NCI-H1436 (cell line): ENCODE measurements at places on chromosomes 16 and 17.
A peak's percentile ranks its signal among the peaks of the same experiment; 100 is the strongest.

GRCh38 chr17:79861413-79862216 is 22.4 kb upstream of the CBX4 start:
- no peak for DNase-seq

DNA sequence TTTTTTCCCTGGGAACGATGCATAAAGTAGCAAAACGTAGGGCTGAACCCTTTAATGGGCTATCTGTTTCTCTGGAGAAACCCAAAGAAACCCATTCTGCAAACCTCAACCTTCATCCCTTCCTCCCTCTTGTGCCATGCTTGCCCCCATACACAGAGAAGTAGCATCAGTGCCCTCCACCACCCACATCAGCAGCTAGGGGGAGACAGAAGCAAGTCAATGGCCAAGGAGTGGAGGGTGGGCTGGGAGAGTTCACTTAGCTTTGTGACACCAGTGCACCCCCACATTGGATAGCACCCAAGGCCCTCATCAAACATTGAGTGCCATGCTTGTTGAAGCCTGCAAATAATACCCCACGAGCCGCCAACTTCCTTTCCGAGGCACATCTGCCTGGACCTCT is 282.4 kb downstream of the ABCC12 start:
- DNase-seq, result no peak

DNA sequence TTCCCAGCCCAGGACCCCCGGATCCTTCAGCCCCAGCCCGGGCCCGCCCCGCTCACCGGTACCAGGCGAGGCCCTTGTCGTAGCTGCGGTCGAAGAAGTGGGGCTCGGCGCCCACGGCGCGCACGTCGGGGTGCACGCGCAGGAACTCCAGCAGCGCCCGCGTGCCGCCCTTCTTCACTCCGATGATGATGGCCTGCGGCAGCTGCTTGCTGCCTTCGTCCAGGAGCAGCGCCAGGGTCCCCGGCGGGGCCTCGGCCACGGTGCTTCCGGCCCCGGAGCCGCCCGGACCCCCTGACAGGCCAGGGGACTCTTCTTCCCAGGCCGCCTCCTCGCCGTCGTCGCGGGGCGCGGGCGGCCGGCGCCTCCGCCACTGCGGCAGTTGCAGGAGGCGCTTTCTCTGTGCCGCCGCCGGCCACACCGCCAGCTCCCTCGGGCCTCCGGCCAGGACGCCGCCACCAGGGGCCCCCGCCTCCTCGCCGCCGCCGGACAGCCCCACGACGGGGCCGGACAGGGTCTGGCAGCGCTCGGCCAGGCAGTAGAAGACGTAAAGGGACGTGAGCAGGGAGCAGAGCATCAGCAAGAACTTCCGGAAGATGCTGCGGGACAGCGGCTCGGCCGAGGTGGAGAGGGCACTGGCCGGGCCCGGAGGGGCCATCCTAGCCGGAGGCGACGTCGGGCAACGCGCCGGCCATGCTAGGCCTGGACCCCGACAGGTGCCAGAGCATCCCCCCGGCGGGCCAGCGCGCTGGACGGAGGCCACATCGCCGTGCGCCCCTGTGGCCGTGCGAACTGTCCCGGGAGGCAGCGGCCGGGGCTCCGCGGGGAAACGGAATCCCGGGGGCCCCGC is 1.0 kb downstream of the HS3ST3A1 start:
- DNase-seq, result no peak

DNA sequence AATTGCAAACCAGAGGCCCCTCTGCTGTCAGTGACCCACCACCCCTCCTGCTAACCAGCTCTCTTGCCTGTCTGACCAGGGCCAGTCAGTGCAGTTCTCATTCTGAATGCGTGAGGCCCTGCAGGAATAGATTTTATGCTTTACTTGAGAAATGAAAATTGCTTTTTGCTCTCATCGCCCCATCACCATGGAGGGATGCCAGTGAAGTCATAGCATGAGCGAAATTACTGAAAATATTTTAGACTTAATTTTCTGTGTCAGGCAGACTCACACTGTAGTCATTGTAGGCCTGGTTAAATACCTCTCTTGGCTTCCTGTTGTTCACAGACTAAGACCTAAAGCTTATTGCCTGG is 490.5 kb upstream of the CDH5 start:
- no peak for DNase-seq

- no peak for DNase-seq
Measured at GRCh38 chr17:2218426-2218825, 85.2 kb downstream of the SMG6 start.

GRCh38 chr17:45396496-45397205 is 36.0 kb downstream of the ARHGAP27 start:
- DNase-seq, result no peak

DNA sequence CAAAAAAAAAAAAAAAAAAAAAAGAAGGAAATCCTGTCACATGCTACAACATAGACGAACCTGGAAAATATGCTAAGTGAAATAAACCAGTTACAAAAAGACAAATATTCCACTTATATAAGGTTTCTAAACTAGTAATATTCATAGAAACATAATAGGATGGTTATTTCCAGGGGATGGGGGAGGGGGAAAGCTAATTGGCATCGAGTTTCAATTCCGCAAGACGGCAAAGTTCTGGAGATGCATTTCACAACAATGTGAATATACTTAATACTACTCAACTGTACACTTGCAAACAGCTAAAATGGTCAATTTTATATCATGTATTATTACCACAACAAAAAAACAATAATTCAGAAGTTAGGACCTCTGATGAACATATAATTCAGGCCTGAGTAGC is 37.9 kb upstream of the ABCA9 start:
- DNase-seq, result no peak

DNA sequence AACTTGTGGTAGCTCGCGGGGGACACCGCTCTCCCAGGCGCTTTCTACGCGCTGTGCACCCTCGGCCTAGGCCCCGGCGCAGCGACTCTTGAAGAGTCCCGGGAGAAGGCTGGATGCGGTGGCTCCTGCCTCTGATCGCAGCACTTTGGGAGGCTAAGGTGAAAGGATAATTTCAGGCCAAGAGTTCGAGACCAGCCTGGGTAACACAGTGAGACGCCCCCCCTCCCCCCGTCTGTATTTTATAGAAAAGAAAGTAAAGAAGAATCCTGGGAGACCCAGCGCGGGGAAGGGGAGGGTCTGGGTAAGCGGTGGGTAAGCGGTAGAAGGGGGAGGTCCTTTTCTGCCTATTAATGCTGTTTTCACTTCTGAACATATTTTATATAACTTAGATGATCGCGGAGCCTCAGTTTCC is 486 bp upstream of the PLLP start:
- DNase-seq, result no peak

DNA sequence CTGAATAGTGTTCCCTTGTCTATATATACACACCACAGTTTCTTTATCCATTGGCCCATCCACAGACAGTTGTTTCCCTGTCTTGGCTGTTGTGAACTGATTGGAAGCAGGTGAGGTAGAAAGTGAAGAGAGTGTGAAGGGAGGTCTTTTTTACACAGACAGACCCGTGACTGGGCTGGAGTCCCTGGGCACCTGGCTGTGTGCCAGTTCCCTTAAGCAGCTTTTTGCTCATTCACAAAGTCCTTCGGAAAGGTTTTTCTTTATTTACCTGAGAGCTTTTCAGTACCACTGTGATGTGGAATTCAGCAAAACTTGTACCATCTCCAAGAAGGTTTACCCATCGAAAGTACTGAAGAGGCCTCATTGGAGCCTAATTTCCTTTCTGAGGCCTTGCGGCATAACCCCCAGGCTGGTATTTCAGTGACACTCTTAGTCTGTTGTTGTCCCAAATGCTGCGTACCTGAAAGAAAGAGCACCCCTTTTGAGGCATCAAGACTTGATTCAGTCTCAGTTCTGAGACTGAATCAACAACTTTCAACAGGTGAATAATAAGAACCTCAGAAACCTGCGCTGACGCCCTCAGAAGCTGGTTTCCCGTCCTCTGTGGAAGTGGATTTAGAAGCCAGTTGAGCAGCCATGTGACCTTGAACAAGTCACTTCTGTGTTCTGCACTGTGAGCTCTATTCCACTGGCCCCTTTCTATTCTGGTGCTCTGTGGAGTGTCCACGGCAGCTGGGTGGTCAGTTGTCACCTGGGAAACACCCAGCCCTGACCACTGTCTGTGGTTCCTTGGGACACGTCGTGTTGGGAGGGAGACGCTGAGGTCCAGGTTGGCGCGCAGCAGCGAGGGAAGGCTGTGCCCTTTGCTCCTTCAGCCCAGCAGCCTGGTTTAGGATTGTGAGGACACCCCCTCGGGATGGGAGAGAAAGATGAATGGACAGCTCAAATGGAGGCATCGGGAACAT is 53.9 kb upstream of the CRISPLD2 start:
- DNase-seq, result no peak

DNA sequence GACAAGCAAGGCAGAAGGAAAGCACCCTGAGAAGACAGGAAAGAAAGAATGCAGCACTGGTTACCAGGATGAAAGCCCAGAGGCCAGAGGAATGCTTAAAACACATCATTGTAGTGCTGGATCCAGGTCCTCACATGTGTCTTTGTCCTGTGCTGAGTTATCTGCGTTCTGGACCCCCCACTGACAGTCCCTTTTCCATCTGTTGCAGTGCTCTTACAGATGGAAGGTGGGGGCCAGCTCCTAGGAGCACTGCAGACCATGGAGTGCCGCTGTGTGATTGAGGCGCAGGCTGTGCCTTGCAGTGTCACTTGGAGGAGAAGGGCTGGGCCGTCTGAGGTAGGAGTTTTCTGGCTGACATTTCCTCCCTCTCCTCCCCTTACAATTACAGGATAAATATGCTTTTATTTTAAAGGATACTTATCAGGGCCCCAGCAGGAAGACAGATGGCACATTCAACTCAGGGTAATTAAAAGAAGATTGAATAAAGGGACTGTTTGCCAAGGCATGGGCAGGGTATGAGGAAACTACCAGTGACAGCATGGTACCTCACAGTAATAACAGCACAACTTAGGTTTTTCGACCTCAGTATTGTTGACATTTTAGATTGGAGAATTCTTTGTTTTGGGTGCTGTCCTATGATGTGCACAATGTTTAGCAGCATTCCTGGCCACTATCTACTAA is 3.0 kb downstream of the EME1 start:
- DNase-seq, result no peak

DNA sequence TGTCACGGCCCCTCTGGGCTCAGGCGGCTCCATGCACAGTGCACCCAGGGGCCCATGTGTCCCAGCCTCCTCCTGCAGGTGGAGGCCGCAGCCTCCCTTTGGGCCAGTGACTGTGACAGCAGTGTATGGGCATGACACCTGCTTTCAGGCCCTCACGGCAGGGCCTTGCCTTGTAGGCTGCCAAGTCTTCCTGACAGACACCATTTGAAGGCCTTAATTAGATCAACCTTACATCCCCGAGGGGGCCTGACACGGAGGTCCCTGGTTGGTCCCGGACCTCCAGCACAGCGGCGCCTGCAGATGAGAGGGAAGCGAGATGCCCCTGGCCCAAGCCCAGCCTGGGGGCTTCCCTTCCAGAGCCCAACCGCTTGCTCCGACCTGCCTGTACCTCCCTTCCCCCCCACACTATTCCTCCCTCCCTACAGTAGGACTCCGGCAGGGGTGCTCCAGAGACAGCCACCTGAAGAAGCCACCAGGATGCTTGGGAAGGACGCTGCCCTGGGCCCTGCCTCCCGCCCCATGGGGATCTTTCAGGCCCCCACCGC is 31.9 kb downstream of the BAIAP2 start:
- DNase-seq, result no peak

DNA sequence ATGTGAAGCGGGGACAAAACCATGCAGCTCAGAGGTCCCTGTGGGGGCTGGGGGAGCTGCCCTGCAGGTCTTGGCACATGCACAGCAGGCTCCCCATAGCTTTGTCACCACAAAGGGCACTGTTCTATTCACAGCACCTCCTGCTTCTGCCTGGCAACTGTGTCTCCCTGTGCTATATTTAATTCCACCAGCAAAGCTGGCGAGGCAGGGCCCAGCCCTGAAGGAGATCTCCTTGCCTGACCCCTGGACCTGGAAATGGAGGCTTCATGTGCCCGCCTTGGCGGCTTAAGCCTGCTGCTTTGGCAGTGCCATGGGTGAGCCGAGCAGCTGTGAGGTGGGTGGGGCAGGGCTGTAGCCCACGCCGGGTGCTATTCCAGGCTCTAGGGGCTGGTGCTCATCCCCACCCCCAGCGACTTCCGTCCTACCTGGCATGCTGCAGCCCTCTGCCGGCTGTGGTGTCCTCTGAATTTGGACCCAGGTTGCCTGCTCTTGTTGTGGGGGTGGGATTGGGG is 6.8 kb downstream of the LDHD start:
- no peak for DNase-seq

- no peak for DNase-seq
Measured at GRCh38 chr16:55447231-55447630, 31.8 kb upstream of the MMP2 start.

- DNase-seq, result no peak
Measured at GRCh38 chr17:65449495-65449894, 112.0 kb downstream of the AXIN2 start.

DNA sequence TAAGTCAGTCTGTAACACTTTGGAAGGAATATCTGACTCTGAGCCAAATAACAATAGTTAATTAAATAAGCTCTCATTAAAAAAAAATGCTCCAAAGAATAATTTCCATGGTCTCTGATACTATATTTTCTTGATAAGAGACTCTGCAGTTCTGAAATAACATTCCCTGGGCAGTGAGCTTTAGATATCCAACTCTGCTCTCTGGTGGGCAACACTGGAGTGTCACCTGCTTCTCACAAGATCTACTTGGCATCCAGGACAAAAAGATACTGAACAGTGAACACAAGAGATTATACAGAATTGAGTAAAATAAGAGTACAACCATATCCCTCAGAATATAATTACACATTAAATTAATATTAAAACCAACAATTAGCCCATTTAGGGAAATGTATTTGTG is 13.7 kb downstream of the BLMH start:
- peak; percentile 10 for DNase-seq

- no peak for DNase-seq
Measured at GRCh38 chr16:10849736-10850477, 27.1 kb upstream of the CIITA start.

DNA sequence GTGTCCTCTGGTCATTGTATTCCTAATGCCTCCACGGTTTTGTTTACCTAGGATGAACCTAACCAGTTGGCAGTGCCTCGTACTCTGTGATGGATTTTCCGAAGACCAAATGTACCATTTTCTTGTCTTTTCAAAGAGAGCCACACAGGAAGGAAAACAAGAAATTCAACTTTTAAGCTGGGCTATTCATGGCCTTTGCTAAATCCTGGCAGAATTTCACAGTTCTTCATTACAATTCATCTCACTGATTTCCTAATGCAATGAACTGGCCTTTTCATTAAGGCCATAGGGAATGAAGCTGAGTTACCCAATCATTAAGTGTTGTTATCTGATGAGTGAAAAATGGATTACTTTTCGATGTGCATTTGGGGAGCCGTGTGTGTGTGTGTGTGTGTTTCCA is 7.9 kb upstream of the KCNJ16 start:
- no peak for DNase-seq

- peak; percentile 74 for DNase-seq
Measured at GRCh38 chr17:28599311-28600184, 723 bp upstream of the SPAG5 start.

DNA sequence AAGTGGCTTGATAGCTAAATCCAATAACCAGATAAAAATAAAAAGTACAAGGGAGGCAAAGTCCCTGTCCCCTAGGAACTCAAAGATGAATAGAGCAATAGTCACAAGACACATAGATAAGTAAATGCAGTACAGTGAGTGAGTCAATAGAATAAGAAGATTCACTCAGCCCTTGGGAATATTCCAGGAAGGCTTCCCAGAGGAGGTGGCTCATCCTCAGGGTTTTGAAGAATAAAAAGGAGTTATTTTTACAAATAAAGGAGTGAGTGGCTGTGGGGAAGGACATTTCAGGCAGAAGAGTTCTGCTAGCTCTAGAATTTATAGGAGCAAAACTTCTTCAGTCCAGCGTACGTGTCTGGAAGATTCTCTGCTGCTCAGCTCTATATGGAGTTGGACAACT is 177.4 kb upstream of the SDK2 start:
- DNase-seq, result no peak

GRCh38 chr17:73139296-73139695 is 25.5 kb upstream of the SSTR2 start:
- no peak for DNase-seq
